ENCODE measurements at places on chromosomes 5 and 9. TPM values are rescaled to one million over a fixed set of nuclear protein-coding genes. Genes with fewer than 3 reads are reported as not detected.
A peak's percentile ranks its signal among the peaks of the same experiment; 100 is the strongest.

The ZNF618 gene
- 0.10 TPM for total RNA-seq

The SLC12A2 gene
- total RNA-seq = 5.3 TPM

The PCDHGA4 gene
- not detected for total RNA-seq

The SPAG8 gene
- total RNA-seq = 0.95 TPM

The GABRA6 gene
- total RNA-seq = not detected

DNA sequence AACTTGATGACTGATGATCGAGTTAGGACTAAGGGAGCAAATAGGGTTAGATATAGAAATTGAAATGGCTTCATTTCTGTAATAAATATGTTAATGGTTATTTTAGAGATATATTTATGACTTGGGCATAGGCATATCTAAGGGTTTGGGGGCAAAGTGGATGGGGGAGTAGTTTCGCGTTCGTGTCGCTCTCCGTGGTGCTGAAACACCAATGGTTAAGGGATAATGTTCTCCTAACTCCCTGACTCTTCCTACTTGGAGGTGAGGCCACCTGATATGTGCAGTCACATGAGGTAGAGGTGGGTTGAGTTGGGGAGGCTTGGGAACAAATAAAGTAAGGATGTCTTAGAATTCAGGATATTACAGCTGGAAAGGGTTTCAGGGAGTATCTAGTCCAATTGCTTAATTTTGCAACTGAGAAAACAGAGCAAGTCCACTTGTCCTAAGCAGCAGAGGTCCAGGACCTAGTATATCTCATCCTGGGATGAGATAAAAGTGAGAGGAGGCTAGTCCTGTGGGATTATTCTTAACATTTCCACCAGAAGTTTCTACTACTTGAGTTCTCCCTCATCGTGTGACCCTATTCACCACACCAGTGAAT is 44.0 kb upstream of the MAP1B start:
- peaks cover 15% of the 10 kb centered on the region for H3K27me3 ChIP-seq
- no peak overlapping the region for H3K27ac ChIP-seq
- peak; percentile 33 for DNase-seq

DNA sequence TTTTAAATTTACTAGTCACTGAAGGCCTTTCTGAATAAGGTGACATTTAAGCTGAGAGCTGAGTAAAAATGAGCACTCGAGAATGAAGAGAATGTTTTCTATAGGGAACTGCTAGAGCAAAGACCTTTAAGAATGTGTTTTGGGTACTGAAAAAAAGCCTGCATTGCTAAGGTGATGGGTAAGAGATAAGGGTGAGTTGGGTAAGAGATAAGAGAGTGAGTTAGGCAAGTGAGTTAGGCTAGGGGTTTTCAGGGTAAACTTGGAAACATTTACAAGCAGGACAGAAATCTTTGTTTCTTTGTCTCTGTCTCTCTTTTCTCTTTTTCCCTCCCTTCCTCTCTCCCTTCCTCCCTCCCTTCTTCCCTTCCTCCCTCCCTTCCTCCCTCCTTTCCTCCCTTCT is 5.6 kb downstream of the RAD23B start:
- H3K27me3 ChIP-seq = no peaks in the 10 kb centered on the region
- no peak overlapping the region for H3K27ac ChIP-seq
- DNase-seq = no peak
- H3K36me3 ChIP-seq = peaks cover 14% of the 10 kb centered on the region
- no peak overlapping the region for H3K4me3 ChIP-seq

GRCh38 chr9:118522093-118523028 is 818.2 kb downstream of the TLR4 start:
- no peaks in the 10 kb centered on the region for H3K4me1 ChIP-seq
- H3K27me3 ChIP-seq = peaks cover 5% of the 10 kb centered on the region
- DNase-seq = peak; percentile 28
- H3K36me3 ChIP-seq = no peaks in the 10 kb centered on the region
- no peak overlapping the region for H3K27ac ChIP-seq
- no peak overlapping the region for H3K4me3 ChIP-seq

- no peak overlapping the region for H3K4me3 ChIP-seq
- DNase-seq = no peak
- H3K27ac ChIP-seq = no peak overlapping the region
- H3K36me3 ChIP-seq = no peaks in the 10 kb centered on the region
These were observed 25.7 kb upstream of the OBP2B start for GRCh38 chr9:133234577-133235322.

DNA sequence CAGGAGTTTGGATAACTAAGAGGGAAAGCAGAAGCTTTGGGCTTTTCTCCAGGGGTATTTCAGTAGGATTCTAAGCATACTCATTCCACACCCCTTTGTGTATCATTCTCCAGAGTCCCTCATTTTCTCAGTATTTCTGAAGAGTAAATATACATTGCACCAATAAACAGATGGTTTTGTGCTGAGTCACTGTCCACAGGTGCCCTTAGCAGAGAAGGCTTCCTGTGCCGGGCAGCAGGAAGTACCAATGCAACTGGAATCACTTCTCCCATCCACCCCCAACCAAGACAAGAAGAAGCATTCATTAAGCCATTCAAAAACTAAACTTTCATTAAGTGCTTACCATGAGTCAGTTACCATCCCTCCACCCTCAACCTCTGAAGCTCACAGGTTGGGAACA is 3.6 kb upstream of the CCNJL start:
- peaks cover 7% of the 10 kb centered on the region for H3K4me1 ChIP-seq
- H3K27me3 ChIP-seq = peaks cover 38% of the 10 kb centered on the region
- H3K4me3 ChIP-seq = no peak overlapping the region
- no peak for DNase-seq

- no peak overlapping the region for H3K27ac ChIP-seq
- H3K4me3 ChIP-seq = no peak overlapping the region
- H3K4me1 ChIP-seq = no peaks in the 10 kb centered on the region
- no peak for DNase-seq
These were observed 125.8 kb downstream of the MED10 start for GRCh38 chr5:6252581-6252980.

- no peaks in the 10 kb centered on the region for H3K4me1 ChIP-seq
- no peak overlapping the region for H3K4me3 ChIP-seq
- no peaks in the 10 kb centered on the region for H3K27me3 ChIP-seq
- DNase-seq = no peak
These were observed 273.9 kb downstream of the NPR3 start for GRCh38 chr5:32984851-32985610.

- DNase-seq = no peak
- H3K27me3 ChIP-seq = no peaks in the 10 kb centered on the region
- no peak overlapping the region for H3K27ac ChIP-seq
- no peaks in the 10 kb centered on the region for H3K36me3 ChIP-seq
- no peaks in the 10 kb centered on the region for H3K4me1 ChIP-seq
These were observed 69.6 kb upstream of the PTCH1 start for GRCh38 chr9:95586326-95586725.

GRCh38 chr5:169574134-169574646 is 9.4 kb upstream of the SPDL1 start:
- H3K27me3 ChIP-seq = peaks cover 21% of the 10 kb centered on the region

- H3K4me3 ChIP-seq = peak within 1 kb of the TSS; percentile 55
- peak; percentile 47 for DNase-seq
- no peak within 1 kb of the TSS for H3K27ac ChIP-seq
- peaks cover 2% of the 10 kb centered on the region for H3K36me3 ChIP-seq
These were observed at the start of gene ASS1 for GRCh38 chr9:130444565-130445221. Gene ASS1, plus strand, starts transcription at chr9:130444961. Its CDS starts 7,268 bp downstream, at chr9:130452229.

DNA sequence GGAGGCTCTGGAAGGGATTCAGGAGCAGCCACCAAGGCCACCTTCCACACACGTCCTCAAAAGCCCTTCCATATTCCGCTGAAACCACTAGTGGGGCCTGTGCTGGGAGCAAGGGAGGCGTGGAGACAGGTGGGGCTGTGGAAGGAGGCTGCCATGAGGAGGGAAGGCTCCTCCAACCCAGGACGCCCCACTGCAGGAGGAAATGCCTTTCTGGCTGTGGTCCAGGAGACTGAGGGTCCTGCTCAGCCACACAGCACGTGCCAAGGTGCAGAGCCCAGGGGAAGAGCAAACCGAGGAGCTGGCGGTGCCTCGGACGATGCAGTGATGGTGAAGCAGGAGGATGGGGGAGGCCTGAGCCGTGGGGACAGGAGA is 49.5 kb downstream of the ADAMTS2 start:
- no peak for DNase-seq
- no peaks in the 10 kb centered on the region for H3K36me3 ChIP-seq
- no peak overlapping the region for H3K4me3 ChIP-seq
- H3K27ac ChIP-seq = no peak overlapping the region
- H3K4me1 ChIP-seq = no peaks in the 10 kb centered on the region
- H3K27me3 ChIP-seq = peaks cover 8% of the 10 kb centered on the region

DNA sequence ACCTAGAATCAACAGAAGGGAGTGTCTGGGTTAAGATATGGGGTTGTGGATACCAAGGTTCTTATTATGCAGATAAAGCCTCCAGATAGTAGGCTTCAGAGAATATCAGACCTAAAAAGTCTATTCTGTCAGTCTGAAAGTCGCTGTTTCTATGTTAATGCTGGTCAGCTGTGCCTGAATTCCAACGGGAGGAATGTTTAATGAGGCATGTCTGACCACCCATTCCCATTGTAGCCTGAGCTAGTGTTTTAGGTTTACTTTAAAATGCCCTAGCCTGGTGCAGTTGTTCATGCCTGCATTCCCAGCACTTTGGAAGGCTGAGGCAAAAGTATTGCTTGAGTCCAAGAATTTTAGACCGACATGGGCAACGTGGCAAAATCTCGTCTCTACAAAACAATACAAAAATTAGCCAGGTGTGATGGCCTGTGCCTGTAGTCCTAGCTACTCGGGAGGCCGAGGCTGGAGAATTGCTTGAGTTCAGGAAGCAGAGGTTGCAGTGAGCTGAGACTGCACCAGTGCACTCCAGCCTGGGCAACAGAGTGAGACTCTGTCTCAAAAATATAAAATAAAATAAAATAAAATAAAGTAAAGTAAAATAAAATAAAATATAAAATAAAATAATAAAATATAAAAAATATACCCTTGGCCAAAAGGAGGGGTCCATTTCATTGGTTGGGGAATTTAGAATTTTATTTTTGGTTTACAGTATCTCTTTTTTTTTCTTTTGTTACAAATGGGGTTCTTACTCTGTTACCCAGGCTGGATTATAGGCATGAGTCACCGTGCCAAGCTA is 7.8 kb upstream of the SOX30 start:
- H3K36me3 ChIP-seq = peaks cover 11% of the 10 kb centered on the region
- H3K27me3 ChIP-seq = no peaks in the 10 kb centered on the region
- H3K4me1 ChIP-seq = no peaks in the 10 kb centered on the region
- H3K27ac ChIP-seq = no peak overlapping the region
- H3K4me3 ChIP-seq = no peak overlapping the region
- no peak for DNase-seq

Data from activated naive CD4-positive, alpha-beta T cell treated with anti-CD3 and anti-CD28 coated beads for 36 hours (primary cell).